ENCODE measurements at places on chromosomes 5 and 9.

GRCh38 chr9:35847792-35848572 is 19.0 kb downstream of the TMEM8B start:
- no peak for DNase-seq

GRCh38 chr5:13533833-13534232 is 410.7 kb downstream of the DNAH5 start:
- no peak for DNase-seq

- no peak for DNase-seq
Observed at GRCh38 chr9:69918322-69918721, 97.7 kb downstream of the CFAP95 start.

DNA sequence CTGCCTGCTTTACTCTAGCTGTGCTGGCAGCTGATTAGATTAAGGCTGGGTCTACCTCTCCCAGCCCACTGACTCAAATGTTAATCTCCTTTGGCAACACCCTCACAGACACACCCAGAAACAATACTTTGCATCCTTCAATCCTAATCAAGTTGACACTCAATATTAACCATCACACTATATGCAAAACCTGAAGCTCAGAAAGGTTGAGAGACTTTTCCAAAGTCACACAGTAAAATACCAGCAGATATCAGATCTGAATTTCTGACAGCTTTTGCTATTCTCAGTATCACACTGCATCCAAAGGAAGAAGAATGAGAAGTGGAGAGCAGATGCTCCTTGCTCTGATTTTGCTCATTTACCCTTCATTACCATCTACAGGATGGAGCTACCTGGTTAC is 114.9 kb upstream of the RANBP3L start:
- DNase-seq, result no peak

All from natural killer cell (primary cell).